Bone marrow (tissue), 2 donors: ENCODE measurements at places on chromosomes 6 and 20.

DNA sequence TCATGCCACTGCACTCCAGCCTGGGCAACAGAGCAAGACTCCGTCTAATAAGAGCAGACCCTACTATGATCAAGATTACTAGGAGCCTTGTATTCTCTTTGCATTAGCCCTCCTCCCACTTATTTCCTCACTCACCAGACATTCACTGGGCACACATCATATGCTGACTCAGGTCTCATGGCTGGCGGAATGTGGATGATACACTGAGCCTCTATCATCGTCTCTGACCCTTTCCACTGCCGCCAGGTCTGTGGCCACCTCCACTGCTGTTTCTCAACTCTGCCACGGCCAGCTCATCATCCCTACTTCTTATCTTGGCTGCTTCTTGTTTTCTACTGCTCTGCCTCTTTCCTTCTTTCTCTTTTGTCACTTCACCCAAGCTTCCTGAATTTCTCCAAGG lies 161.0 kb downstream of the BACH2 start:
- DNase-seq, result no peak

DNA sequence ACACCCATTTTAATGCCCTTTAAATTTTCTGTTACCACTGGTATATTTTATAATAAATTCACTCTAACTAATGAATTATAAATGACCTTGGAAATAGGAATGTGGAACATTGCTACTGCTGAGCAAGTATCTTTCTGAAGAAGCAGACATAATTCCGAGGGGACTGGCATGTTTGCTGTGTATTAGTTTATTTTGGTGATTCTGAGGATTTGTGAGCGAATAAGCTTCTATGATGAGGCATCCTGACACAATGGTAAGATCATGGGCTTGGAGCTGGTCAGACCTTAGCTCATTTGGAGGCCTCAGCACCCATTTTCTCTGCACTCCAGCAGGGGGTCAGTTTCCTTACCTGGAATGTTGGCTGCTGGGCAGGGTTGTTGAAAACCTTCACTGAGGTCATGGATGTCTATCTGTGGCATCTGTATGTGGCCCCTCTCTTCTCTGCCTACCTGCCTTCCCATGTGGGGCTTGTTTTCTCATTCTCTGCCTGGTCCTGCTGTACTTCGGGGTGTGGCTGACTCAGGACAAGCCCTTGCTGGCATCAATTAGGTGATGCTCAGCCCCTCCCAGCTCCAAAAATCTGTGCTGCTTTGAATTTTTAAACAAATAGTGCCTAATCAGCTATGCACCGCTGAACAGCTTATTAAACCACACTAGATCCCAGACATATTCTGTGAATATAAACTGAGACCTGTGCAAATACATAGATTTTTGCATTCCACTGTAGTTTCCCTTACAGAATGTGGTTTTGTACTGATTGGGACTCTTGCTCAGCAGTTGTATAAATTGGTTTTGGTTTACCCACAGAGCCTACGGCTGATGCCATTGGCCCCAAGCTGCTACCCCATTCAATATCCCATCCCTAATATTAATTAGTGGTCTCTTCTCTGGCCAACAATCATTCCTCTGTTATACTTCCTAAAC lies 10.7 kb downstream of the ARID1B start:
- DNase-seq, result no peak

- peak; percentile 37 for DNase-seq
Observed at GRCh38 chr6:45378334-45378926, 696 bp upstream of the SUPT3H start.

DNA sequence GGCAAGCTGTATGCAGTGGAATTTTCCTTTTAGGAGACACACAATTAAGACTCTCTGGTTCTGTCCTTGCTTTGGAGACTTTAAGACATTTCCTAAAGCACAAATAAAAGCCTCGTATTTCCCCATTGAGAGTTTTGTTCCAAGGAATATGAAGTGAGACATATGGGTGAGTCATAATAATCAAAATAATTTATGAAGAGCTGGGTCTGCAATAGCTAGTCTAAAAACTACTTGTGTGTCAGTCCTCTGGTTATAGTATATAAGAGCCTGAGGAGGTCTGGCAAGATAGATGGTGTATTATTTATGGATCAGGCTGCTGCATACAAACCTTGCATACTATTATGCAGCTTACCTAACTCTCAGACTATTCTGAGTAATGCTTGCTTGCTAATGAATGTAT lies 142.6 kb downstream of the ADGRG6 start:
- no peak for DNase-seq
